ENCODE measurements at places on chromosomes 13 and 19.

DNA sequence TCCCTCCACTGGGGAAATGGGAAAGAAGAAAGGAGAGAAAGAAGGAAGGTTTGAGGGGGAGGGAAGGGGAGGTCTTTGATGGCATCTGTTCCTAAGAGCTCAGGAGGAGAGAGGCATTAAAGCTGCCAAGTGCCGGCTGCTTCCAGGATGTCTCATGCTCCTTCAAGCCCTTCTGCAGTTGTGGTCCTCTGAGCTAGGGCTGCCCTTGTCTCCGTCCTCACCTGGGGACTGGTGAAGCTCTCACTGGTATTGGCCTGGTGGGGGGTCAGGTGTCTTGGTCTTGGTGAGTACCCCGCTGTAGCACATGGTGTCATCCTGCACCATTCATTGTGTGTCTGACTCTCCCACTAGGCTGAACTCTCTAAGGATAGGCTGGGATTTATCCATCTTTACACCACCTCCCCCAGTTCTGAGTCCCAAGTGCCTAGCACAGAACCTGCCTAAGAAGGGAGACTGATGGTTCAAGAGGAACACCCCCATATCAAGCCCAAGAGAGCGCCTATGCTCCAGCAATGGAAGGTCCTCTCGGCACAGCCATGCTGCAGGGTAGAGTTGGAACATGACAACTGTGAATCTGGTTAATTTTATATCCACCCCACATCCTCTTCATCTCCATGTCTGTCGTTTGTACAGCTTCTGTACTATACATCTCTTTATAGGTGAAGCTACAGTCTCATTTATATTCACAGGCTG is 83.7 kb downstream of the AKAP11 start:
- no peak for DNase-seq

DNA sequence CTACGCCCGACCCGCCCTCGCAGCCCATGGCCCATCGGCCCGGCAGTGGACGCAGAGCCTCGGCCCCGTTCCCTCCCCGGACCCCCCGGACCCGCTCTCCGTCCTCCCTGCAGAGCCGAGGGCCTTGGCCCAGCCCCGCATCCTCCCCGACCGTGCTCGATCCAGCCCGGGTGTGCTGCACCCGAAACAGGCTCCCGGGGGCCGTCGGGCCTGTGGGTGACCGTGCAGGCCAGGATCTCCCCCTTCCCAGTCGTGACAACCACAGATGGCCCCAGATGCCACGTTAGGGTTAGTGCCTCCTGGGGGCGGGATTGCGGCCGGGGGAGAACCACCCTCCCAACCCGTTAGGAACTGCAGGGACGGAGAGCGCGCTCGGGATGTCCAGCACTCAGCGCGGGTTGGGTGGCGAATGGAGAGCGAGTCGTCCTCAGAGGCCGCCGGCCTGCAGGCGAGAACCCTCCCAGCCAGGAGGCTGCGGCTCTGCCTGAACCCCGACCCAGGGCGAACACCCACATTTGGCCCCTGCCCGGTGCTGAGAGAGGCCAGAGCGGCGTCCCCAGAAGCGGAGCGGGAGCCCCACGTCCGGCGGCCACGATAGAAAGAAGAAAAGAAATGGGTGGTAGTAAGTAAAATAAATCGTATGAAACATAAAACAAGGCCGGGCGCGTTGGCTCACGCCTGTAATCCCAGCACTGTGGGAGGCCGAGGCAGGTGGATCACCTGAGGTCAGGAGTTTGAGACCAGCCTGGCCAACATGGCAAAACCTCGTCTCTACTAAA is 6.7 kb upstream of the MADCAM1 start:
- no peak for DNase-seq

GRCh38 chr13:39196965-39197646 is 158.8 kb downstream of the NHLRC3 start:
- no peak for DNase-seq

DNA sequence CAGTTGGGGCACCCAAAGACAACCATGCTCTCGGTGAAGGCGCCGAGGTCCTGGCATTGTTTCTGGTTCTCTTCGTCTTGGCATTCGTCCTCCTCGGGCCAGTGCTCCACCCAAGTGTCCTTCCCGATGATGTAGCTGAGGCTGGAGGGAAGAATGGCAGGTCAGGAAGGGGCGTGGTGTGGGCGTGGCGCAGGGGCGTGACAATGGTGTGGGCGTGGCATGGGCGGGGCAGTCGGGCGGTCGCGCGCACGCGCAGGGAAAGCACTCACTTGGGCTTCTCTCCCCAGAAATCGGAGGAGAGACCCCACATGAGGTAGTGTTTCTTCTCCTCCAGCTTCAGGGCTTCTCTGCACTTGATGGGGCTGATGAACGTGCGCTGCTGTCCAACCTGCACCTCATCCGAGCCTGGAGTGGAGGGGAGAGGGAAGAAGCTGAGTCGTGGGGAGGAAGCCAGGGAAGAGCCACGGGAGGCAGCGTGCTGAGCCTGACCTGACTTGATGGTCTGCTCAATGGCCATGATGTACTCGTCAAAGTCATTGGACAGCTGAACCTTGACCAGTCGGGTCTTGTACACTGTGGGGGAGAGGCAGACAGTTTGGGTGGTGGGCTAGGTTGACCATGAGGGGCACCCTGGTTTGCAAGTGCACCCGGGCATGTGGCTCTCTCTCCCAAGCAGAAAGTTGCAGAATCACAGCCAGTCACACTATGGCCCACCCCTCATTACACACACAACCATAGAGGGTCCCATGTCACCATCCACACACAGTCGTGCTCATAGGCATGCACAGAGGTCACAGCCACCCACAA is 8.1 kb upstream of the TNFSF14 start:
- DNase-seq, result peak; percentile 56

GRCh38 chr19:30084390-30084819 is 142.4 kb downstream of the URI1 start:
- no peak for DNase-seq

GRCh38 chr19:55454787-55455243 is 6.6 kb downstream of the ISOC2 start:
- DNase-seq, result no peak

DNA sequence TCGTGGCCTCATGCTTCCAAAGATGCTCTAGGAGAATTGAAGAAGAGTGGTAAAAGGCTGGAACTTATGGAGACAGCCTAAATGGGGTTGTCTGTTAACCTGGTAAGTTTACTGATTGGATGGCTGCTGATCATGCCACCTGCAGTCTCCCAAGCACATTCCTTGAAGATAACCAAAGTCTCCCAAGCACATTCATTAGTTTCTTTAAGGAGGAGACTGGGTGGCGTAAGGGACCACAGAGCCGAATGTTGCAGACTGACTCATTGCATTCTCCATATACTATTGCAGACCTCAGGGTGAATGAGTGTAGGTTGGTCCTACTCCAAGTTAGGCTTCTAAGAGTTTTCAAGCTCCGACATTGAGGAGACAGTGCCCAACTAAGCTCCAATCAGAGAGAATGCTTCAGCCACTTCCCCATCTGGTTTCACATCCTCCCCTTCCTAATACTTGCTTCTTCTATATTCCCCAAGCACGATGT is at the start of gene IGFL3:
TSS of gene IGFL3 (minus strand) at position 51 of the 478 bp plus-strand sequence. CDS start at position 12, 39 bp downstream.
- DNase-seq, result no peak

GRCh38 chr19:1109032-1109551 is 5.3 kb downstream of the GPX4 start:
- DNase-seq, result no peak

GRCh38 chr13:33509642-33510229 is 224.2 kb upstream of the STARD13 start:
- DNase-seq, result no peak

DNA sequence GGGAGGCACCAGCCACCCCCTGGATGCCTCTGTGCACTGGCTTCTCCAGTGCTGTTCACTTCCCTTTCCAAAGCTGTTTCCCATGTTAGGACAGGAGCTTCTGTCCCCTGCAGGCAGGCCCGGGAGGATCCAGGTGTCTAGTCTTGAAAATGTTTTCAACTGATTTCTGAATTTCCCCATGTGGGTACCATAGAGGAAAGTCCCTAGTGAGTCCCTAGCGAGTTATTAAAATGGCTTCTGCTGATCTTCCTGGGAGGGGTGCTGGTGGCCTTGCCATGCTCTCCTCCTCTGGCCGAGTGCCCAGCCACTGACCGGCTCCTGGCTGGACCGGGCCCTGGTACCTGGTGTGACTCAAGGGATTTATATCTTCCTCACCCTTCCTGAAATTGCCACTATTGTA is 5.2 kb upstream of the ANKRD10 start:
- no peak for DNase-seq

DNA sequence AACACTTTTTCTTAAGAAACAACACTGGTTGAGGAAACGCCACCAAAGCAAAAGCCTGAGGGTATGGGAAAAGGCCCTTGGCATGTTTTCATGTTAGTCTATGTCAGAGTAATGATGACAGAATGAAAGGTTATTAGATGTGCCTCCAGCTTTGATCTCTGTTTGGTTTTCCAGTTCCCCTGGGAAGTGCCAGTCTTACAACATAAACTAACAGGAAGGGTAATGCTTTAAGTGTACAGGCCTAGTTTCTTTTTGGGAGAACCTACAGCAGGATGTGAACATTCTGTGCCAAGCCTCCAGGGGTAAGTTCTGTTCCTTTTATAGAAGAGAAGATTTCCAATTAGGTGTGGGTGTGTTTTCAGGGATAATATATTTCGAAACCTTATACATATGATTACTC is 121.7 kb downstream of the FNDC3A start:
- no peak for DNase-seq

GRCh38 chr19:18131841-18132596 is 20.9 kb upstream of the PIK3R2 start:
- DNase-seq, result no peak

- DNase-seq, result no peak
Measured at GRCh38 chr19:4482721-4483364, 10.7 kb downstream of the HDGFL2 start.

DNA sequence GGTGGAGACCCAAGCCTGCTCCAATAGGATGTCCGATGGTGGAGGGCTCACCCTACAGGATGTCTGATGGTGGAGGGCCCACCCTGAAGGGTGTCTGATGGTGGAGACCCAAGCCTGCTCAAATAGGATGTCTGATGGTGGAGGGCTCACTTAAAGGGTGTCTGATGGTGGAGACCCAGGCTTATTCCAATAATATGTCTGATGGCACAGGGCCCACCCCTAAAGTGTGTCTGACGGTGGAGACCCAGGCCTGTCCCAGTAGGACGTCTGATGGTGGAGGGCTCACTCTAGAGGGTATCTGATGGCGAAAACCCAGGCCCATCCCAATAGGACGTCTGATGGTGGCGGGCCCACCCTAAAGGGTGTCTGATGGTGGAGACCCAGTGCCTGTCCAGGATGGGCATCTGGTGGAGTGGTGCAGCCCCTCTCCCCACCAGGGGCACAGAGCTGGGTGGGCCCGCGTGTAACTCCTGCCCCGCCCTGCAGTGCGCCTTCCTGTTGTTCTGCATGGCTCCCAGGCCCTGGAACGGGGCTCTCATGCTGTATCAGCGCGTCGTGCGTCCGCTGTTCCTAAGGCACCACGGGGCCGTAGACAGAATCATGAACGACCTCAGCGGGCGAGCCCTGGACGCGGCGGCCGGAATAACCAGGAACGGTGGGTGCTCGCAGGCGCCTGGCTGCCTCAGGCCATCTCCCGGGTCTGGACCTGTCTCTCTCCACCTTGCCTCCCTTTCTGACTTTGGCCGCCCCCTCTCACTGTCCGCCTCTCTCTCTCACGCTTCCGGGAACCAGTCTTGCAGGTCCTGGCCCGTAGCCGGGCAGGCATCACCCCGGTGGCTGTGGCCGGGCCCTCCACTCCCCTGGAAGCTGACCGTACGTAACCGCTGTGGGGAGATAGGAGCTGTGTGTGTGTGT is 5.1 kb downstream of the REEP6 start:
- DNase-seq, result no peak

DNA sequence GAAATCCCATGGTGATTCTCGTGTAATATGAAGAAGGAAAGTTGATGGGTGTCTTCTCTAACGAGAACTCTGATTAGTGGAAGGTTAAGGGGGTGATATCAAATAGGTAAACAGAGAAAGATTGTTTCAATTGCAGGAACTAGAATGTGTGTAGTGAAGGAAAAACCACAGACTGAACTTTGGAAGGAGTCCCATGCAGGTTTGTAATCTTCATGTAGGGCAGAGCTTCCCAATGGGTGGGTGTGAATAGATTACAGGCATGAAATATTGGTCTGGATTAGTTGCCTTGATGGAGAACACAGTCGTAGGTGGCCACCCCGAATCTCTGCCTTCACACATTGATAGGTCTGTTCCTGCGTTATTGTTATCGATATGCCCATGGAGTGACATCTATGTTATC is 295.5 kb downstream of the KCNRG start:
- no peak for DNase-seq

DNA sequence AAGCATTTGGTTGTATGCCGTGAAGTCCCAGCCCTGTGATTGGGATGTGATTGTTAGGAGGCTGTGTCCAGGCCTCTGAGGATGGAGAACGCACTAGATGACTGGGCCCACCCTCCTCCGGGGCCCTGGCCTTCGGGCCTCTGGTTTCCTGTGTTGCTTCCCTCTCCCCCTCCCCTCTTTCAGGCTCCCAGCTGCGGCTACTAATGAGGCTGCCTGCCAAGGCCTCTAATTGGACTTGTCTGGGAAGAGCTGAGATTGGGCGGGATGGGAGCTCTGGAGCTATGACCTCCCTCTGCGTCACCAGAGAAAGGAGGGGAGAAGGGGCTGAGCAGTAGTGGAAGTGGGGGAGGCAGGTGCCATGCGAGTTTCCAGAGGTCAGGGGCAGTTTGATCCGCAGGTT is 9.9 kb downstream of the PTH2 start:
- no peak for DNase-seq

GRCh38 chr13:106683179-106683578 is 115.2 kb upstream of the ARGLU1 start:
- no peak for DNase-seq

DNA sequence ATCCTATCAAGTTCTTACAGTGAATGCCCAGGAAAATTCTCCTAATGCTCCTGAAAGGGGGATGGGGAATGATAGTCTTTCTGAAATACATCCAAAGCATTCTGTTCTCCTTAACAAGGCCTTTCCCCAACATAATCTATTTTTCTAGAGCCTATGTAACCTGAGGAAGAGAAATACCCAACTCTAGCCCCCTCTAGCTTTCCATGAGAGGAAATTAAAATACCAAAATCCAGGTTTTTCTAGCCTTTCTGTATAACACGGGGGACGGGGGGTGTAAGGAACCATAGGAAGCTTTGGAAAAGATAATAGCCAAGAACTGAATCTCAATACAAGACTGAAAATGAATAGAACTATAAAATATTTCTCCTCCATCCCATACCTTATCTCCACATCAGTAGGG is 815.9 kb downstream of the SLITRK6 start:
- DNase-seq, result no peak

- no peak for DNase-seq
Measured at GRCh38 chr19:42424712-42425131, 2.5 kb downstream of the LIPE start.
